Peyer's patch (tissue), 4 donors: ENCODE measurements at places on chromosomes 1 and 21. TPM values are rescaled to one million over a fixed set of nuclear protein-coding genes. Genes with fewer than 3 reads are reported as not detected.

- no peak overlapping the region for H3K27ac ChIP-seq
- no peaks in the 10 kb centered on the region for H3K4me1 ChIP-seq
- no peak overlapping the region for H3K4me3 ChIP-seq
These were observed 46.8 kb upstream of the SLC44A3 start for GRCh38 chr1:94773296-94773809.

SLC37A1 gene
- 249 TPM for total RNA-seq

FMN2 gene
- total RNA-seq: 0.83 TPM

DNA sequence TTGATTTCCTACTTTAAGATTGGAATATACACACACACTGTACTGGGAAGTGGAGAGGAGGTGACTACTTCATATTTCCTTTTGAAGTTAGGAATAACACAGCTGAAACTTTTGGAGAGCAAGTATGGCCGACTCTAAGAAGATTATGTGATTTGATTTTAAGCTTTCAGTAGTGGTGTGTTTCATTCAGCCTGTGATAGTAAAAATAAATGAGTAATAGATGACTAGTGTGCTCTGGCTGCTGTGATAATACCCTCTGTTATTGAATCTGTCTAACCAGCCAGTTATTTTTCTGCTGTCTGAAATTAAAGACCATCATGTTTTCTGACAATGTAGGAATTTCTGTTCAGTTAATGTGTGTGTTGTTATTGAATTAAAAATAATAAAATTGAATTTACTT, 48.3 kb downstream of the CTTNBP2NL start:
- no peaks in the 10 kb centered on the region for H3K27me3 ChIP-seq
- DNase-seq: no peak
- H3K27ac ChIP-seq: no peak overlapping the region
- H3K4me1 ChIP-seq: no peaks in the 10 kb centered on the region
- no peak overlapping the region for H3K4me3 ChIP-seq

DNA sequence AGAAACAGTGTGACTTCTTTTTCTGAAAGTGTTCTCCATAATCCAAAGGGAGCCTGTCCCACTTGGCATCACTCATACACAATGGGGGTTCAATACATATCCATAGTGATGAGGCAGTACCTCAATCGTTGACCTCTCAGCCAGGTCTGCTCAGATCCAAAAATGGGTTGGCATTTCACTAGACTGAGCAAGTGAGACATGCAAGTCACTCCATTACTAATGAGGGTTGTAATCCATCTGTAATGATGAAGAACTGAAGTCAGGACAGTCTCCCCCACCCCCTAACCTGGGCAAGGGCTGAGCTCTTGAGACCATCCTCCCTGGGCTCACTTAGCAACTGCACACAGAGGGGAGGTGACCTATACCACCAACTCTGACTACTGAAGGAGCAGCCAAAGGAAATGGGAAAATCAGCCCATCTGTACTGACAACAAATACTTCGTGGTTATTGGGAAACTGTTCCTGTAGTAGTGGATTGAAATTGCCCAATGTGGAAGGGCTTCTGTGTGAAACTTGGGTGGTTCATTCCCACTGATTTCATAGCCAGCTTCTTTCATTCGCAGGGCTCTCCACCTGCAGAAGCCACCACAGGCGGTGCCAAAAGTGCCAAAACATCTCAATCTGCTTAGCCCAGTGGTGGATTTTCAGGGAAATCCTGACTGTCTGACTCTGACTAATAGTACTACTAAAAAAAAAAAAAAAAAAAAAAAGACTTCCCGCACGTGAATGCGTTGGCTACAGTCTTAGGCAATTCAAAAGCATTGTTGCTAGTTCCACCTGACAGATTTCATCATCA, 5.0 kb downstream of the NGF start:
- H3K36me3 ChIP-seq: no peaks in the 10 kb centered on the region
- DNase-seq: no peak
- no peak overlapping the region for H3K4me3 ChIP-seq
- peaks cover 9% of the 10 kb centered on the region for H3K27me3 ChIP-seq
- no peak overlapping the region for H3K27ac ChIP-seq
- H3K4me1 ChIP-seq: peaks cover 8% of the 10 kb centered on the region
